ENCODE measurements at places on chromosomes 7 and 10. TPM values are rescaled to one million over a fixed set of nuclear protein-coding genes. Genes with fewer than 3 reads are reported as not detected.

The METTL27 gene
- total RNA-seq, result 1.6 TPM

DNA sequence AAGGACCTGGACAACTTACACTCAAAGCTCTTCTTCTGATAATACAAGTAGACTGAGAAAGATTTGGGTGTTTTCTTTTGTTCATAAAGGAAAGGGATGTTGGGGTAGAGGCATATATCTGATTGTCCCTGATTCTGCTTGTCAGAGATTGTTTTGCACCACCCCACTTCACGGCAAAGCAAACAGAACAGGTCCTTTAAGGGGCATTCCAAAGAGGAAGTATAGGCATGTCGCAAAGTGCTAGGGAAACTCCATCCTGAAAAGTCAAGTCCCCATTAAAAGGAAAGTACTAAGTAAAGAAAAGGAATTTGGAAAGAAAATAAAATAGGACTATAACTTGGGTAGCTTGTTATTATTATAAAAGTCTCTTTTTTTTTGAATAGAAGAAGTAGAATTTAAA is 233.0 kb downstream of the DNAJB9 start:
- no peak for DNase-seq

GRCh38 chr10:97400665-97401454 is at the start of gene RRP12:
Gene RRP12, minus strand, starts transcription at chr10:97401340. Its CDS starts 109 bp downstream, at chr10:97401231.
- peak; percentile 81 for DNase-seq

DNA sequence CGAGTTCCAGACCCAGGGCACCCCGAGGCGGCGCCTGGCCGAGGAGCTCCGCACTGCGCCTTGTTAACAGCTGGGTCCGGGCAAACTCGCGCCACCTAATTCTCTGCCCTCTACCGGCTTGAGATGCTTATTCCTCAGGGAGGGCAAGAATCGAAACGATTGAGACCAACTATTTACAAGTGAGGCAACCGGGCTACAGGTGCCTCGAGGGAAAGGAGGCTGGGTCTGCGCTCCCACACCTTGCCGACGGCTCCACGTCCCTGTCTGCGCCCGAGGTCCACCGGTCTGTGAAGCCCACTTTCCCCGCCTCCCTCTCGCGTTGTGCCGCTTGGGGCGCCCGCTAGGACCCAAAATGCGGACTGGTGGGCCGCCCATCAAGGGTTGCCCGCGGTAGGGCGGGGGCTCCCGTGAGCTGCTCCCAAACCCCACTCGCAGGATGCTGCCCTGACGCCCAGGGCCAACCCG is 527 bp downstream of the AKR1B1 start:
- peak; percentile 46 for DNase-seq

The SLC26A5 gene
- total RNA-seq, result 0.67 TPM

DNA sequence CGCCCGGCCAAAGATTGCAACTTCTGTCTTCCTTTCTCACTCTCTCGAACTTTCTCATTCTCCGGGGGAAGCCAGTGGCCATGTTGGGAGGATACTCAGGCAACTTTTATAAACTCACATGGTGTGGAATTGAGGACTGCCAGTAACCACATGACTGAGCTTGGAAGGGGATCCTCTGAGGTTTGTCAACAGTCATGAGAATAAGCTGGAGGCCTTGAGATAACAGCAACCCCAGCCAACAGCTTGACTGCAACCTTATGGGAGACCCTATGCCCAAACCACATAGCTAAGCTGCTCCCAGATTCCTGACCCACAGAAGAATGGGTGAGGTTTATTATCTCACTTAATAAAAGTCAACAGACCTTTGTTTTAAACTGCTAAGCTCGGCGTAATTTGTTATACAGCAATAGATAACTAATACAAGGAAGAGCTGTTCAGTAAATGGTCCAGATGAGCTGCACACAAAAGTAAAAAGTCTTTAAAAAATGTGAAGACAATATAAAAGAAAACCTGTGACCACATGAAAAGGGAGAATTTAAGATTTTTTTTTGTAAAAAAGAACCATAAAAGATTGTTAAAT is 9.6 kb downstream of the SYPL1 start:
- DNase-seq, result no peak

DNA sequence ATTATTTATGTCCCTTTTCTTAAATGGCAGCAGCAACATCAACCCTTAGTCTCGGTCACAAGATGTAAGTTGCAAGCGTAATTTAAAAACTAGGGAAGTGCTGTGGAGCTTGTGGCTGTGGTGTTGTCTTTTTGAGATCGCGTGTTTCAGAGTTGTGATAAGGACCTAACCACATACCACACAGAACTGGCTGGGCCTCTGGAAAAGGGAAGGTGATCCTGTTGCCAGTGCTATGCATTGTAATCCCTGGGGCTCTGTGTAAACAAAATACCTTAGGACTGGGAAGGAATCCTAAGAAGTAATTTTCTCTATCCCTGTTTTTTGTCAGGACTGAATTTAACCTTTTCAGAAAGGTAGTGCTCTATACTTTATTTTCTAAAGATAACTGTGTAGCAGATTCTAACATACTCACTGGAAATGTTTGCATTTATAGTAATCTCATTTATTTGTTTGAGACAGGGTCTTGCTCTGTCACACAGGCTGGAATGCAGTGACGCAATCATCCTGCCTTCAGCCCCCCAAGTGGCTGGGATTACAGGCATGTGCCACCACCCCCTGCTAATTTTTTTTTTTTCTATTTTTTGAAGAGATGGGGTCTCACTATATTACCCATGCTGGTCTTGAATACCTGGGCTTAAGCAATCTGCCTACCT is 60.4 kb downstream of the INPP5F start:
- DNase-seq, result no peak

The GNA12 gene
- total RNA-seq, result 19.0 TPM

- DNase-seq, result peak; percentile 37
Observed at GRCh38 chr10:76051007-76051936, 619.8 kb downstream of the LRMDA start.
